ENCODE measurements at places on chromosomes 13 and 19.
A peak's percentile ranks its signal among the peaks of the same experiment; 100 is the strongest.

DNA sequence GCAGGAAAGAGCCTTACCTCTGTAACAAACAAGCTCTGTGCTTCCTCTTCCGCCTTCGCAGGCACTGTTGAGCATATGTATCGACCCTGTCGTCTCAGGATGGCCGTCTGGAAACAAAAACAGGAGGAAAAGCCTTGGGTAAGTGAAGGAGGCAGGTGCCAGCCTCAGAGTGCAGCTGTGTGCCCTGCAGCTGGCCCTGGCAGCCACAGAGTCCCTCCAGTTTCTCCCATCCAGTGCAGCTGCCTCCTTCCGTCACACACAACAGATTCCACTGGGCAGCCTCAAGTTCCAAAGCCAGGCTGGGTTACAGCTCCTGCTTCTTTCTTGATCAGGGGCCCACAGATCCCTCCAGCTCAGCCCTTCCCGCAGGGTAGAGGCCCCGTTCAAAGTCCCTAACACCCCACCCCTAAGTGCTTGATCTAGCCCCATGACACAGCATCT lies 47.7 kb downstream of the DOCK9 start:
- DNase-seq, result no peak

- peak; percentile 68 for DNase-seq
Measured at GRCh38 chr13:98214008-98214643, 37.1 kb upstream of the RNF113B start.

- DNase-seq, result peak; percentile 52
Measured at GRCh38 chr19:34313188-34313587, 51.8 kb upstream of the GPI start.

DNA sequence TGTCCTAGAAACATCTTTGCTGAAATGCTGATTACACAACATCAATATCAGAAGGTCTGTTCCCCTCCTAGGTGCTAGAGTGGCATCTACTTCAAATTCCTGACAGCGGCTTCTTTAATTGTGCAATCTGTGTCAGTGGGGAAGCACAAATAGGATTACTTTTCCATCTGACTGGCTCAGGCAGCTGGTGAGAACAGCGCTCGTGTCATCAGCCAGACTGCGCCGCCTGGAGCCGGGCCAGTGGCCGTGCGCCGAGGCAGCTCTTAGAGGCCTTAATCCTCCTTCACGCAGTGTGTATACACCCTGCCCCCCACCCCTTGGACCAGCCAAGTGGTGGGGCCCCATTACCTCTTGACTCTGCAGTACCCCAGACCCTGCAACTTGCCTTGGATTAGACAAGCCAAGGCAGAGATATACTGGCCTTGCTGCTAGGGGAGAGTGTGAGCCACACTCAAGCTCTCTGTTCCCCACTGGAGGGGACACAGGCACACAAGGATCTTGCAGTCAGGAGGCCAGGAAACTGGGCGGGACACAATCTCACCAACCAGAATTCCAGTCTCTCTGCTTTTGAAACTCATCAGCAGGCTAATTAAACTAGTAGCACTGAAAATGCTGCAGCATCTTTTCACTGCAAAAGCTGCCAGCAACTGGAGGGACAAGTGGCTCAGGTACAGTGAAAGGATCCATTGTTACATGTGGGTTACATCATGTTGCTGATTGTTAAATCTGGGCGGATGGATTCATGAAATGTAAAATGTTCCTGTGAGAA lies 48.9 kb upstream of the EPHX3 start:
- peak; percentile 91 for DNase-seq

- DNase-seq, result no peak
Measured at GRCh38 chr13:46206143-46206542, 5.6 kb upstream of the LRRC63 start.

DNA sequence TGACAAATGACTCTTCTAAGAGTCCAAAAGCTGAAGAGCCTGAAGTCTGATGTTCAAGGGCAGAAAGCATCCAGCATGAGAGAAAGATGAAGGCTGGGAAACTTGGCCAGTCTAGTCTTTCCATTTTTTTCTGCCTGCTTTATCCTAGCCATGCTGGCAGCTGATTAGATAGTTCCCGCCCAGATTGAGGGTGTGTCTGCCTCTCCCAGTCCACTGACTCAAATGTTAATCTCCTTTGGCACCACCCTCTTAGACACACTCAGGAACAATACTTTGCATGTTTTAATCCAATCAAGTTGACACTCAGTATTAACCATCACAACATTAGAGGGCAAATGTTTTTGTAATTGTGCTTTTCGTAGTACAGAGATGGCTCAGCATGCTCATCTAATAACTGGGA lies 267.5 kb upstream of the KLHL1 start:
- no peak for DNase-seq

GRCh38 chr19:44725251-44725650 lies 23.3 kb upstream of the BCL3 start:
- DNase-seq, result no peak

GRCh38 chr13:42798118-42798517 lies 16.7 kb downstream of the FAM216B start:
- no peak for DNase-seq

DNA sequence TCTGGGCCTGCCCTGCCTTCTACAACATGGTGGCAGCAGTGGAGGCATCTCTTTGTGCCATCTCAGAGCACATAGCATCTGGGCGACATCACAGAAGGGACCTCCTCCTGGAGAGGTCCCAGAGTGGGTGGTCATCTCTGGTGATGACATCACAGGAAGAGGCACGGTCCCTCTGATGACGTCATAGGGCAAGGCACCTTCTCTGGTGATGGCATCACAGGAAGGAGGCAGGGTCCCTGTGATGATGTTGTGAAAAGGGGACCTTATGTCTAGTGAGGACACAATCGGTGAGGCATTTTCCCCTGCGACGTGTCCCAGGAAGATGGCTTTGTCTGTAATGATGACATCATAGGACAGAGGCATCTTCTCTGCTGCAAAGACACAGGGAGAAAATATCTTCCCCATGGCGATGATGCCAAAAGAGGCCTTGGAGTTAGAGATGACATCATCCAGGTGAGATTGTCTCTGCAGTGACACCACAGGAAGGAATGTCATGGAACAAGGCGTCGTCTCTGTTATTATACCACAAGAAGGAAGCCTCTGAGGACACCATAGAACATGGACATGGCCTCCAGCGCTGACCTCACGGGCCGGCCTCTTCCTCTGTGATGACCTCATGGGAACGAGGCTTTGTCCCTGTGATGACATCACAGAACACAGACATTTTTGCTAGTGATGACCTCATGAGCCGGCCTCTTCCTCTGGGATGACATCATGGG lies 10.7 kb downstream of the SHISA7 start:
- no peak for DNase-seq

- peak; percentile 23 for DNase-seq
Measured at GRCh38 chr13:112943309-112944125, 25.5 kb upstream of the MCF2L start.

DNA sequence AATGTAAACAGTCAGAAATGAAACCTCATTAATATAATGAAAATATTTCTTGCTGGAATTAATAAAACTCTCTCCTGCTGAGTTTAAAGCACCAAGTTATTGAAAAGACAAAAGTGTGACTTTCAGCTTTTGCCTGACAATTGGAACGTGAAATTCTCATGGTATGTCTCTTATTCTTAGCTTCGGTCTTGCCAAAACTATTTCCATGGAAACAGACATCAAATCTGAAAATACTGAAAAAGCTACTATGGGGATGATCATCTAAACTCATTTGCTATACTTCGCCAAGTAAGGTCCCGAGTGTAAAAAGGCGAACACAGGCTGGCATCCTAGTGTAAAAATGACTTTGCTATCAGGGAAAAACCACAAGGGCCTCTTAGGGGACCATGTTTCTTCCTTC lies 22.8 kb downstream of the HTR2A start:
- no peak for DNase-seq

GRCh38 chr13:40492511-40492910 lies 173.9 kb downstream of the FOXO1 start:
- no peak for DNase-seq

DNA sequence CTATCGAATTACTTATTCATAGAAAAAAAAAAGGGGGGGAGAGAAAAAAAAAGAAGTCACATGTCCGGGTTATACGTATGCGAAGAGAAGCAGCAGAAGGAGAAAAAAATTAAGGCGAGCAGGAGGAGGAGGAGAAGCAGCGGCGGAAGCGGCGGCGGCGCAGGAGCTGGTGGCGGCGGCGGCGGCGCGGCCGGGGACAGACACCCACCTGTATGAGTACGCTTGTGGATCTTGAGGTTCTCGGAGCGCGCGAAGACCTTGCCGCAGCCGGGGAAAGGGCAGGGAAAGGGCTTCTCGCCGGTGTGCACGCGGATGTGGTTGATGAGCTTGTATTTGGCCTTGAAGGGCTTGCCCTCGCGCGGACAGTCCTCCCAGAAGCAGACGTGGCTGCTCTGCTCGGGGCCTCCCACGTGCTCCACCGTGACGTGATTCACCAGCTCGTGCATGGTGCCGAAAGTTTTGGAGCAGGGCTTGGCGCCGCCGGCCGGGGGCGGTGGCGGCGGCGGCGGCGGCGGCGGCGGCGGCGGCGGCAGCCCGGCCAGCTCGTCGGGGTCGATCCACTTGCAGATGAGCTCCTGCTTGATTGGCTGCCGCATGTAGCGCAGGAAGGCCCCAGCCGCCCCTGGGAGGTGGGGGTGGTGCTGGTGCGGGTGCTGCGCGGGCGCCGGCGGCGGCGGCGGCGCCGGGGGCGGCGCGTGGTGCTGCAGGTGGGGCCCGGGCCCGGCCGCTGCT lies 1.5 kb downstream of the ZIC5 start:
- no peak for DNase-seq

GRCh38 chr13:21338156-21338555 lies 120.9 kb downstream of the ZDHHC20 start:
- DNase-seq, result no peak

DNA sequence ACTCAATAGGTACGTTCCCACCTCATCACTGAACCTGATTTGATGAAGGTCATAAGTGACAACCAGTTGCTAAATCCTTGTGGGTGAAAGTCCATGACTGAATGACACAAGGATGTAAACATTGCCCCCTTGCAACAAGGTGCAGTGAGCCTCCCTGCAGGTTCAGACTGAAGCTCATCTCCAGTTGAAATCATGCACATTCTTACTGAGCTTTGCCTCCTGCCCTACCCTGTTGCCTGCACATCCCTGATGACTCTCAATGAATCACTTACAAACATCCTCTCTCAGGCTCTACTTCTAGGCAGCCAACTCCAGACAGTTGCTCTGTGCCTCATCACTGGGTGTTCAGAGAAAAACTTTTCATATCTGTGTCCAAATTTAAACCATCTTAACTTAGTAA lies 42.5 kb upstream of the ARGLU1 start:
- DNase-seq, result peak; percentile 26

- no peak for DNase-seq
Measured at GRCh38 chr13:25796474-25796873, 255.3 kb downstream of the SHISA2 start.

DNA sequence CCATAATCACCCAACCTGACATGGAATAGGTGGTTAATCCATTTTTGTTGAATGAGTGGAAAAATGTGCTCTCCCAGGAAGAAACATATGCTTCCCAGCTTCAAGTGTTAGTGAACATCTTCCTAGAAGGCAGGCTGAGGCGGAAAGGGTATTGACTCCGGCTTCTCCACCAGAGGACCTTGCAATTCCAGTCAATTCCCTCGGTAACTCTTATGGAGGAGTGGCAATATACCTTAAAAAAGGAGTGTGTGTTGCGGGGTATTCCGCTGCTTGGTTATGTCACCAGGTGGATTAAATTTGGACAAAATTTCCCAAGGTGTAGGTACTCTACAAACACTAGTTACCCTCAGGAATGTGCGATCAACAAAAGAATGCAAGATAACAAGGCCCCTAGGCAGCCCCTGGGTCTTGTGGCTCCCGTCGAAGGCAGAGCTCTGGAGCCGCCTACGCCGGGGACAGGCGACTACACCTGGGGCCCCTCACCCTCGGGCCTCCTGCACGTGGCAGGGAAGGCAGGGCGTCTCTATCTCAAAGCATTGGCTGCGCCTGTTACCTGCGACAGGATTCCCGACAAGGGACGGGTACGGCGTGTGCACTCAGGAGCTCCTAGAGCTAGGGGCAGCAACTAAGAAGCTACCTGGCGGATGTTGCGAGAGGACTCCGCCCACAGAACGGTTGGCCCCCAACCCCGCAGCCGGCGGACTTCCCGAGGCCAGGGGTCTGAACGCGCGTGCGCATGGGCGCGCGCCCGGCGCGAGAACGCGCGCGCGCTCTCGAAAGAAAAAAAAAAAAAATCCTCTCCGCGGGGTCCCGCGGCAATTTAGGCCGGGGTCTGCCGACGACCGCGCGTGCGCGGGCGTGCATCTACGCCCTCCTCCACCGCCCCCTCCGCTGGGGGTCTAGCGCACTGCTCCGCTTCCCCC lies at the start of gene WDR87:
TSS of gene WDR87 (minus strand) at position 649 of the 923 bp plus-strand sequence. CDS start 8,355 bp downstream, outside the sequence.
- DNase-seq, result peak; percentile 24

DNA sequence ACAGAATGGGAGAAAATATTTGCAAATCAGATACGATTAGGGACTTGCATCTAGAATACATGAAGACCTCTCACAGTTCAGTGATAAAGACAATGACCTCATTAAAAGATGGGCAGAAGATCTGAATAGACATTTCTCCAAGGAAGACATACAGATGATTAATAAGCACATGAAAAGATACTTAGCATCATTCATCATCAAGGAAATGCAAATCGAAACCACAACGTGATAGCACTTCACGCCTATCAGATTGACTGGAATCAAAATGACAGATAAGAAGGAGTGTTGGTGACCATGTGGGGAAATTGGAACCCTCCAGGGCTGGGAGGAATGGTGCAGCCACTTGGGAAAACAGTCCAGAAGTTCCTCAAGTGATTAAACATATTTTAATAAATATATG lies 25.8 kb downstream of the CFAP97D2 start:
- no peak for DNase-seq

GRCh38 chr19:17475541-17476115 lies 5.3 kb downstream of the SLC27A1 start:
- DNase-seq, result peak; percentile 42

GRCh38 chr19:1698636-1699035 lies 46.2 kb upstream of the TCF3 start:
- DNase-seq, result no peak

- peak; percentile 43 for DNase-seq
Measured at GRCh38 chr19:48284896-48285295, 15.0 kb downstream of the ZNF114 start.

DNA sequence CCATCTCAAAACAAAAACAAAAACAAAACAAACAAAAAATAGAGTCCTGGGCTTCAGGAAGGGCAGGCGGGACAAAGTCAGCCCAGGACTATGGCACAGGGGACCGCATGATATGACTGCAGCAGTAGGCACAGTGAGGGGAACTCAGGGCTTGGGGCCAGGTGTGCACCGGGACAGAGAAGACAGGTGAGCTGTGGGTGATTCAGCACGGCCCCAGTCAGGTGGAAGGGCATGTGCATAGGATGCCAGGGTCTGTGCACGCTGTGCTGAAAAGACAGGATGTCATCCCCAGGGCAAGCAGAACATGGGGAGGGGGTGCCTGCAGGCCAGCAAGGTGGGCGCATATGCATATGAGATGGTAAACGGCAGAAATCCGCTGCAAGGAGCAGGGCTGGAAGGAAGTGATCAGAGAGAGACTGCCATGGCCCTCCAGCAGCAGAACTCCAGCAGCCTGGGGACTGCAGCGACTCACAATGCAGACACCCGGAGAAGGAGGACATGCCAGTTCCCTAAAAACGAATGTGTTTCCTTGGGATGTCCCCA lies 15.0 kb downstream of the EPS15L1 start:
- no peak for DNase-seq

- no peak for DNase-seq
Measured at GRCh38 chr13:80173224-80173623, 167.7 kb downstream of the SPRY2 start.

GRCh38 chr13:34570698-34571353 lies 371.2 kb upstream of the NBEA start:
- no peak for DNase-seq

All from fibroblast of lung (primary cell).